ENCODE measurements at places on chromosomes 5 and 9. TPM values are rescaled to one million over a fixed set of nuclear protein-coding genes. Genes with fewer than 3 reads are reported as not detected.

DNA sequence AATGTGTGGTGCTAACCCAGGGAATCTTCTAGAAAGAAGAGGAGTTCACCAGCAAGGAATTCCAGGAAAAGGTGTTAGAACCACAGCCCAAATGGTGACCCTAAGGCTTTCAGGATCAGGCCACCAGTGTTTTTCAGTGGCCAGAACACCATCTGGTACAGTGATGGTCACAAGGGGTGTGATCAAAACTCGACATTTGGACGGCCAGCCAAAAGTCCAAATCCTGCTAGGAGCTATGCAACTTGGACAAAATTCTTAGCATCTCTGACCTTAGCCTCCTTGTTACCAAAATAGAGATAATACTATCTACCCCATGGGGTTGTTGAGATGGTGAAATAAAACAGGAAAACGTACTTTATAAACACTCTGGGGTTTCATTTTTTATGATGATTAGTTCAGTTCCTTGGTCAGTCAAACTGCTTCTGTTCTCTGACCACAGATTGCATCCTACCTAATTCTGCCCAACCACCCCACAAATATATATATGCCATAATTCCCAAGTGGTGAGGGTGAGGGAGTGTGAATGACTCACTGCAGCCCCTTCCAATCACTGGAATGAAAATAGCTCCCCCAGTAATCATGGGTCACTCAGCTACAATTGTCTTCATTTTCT lies 210.3 kb downstream of the CDK5RAP2 start:
- no peak for DNase-seq

DNA sequence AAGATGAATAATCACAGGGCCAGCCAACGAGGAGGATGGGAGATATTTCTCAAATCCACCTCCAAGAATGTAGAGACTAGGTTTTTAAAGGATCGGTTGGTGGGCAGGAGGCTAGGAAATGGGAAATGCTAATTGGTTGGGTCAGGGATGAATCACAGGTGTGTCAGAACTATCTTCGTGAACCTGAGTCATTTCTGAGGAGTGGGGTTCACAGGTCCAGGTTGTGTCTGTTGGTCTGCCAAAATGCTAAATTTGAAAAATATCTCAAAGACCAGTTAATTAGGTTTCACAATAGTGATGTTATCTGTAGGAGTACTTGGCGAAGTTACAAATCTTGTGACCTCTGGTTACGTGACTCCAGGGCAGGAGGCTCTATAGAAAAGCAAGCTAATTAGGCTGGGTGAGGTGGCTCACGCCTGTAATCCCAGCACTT lies 2.6 kb upstream of the PLAA start:
- no peak for DNase-seq

GRCh38 chr5:130116972-130117371 lies 212.7 kb downstream of the CHSY3 start:
- no peak for DNase-seq

DNA sequence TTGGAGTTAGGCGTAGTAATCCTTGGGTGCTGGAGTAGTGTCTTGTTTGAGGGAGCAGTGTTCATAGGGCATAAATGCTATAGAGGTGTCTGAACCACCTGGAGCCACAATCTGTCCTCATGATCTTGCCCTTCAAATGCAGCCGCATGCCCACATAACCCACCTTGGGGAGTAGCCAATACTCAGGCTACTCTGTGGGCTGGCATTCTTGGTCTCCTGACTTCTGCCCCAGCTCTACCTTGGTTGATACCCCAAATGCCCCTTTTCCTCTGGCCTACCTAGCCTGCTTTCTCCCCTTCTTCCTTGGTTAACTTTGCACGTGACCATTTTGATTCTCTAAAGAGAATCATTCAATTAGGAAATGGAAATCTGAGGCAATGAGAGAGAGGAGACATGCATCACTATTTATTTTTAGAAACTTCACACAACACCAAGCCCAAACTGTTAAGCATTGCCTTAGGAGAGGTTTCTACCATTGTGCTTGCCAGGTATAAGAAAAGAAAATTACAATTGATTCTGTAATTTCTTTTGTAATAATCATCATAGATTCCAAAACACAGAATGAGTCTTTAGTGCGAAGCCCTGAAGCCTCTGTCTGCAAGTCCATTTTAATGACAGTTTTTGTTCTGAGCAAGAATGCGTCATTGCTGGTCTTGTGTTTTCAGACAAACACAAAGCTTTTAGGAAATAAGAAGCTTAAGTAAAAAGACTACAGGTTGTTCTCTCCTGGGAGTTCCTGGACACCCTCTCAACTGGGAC lies 135.2 kb downstream of the C9orf152 start:
- DNase-seq = no peak

- no peak for DNase-seq
These were observed 721.4 kb upstream of the MEF2C start for GRCh38 chr5:89604342-89604741.

DNA sequence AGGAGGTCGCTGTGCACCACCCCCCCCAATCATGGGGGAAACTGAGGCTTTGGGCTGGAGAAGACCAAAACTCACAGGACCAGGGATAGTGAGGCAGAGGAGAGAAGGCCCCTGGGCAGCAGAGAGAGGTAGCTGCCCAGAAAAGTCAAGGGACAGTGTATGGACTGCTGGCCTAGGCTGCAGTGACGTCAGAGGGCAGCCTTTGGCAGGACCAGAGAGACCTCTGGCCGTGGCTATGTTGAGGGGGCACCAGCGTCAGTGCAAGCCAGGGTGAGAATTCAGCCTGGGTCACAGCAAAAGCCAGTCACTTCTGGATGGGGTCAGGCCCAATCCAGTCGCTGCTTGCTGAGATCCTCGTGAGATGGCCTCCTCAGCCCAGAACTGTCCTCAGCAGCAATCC lies 26.5 kb downstream of the FLT4 start:
- no peak for DNase-seq

DNA sequence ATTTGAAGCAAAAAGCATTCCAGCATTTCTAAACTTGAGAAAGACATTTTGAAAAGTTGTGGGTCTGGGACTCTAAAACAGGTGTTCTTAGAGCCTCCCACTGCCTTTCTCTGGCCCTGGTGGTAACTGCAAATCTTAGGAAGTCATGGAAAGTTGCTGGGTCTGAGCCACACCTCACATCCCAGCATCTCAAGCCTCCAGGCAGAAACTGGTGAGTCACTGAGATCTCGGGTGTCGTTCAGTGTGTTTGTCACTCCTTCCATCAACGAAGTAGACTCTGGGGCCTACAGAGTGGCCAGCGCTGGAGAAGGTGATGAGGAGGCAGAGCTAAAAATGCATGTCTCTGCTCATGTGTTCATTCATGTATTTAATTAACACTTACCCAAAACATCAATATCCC lies 59.6 kb upstream of the C5orf58 start:
- no peak for DNase-seq

MYMK gene
- total RNA-seq = not detected

IFNB1 gene
- total RNA-seq = not detected

ADAMTS19 gene
- 0.88 TPM for total RNA-seq

Data from Peyer's patch (tissue), 4 donors.